ENCODE measurements at places on chromosomes 2 and 18.

DNA sequence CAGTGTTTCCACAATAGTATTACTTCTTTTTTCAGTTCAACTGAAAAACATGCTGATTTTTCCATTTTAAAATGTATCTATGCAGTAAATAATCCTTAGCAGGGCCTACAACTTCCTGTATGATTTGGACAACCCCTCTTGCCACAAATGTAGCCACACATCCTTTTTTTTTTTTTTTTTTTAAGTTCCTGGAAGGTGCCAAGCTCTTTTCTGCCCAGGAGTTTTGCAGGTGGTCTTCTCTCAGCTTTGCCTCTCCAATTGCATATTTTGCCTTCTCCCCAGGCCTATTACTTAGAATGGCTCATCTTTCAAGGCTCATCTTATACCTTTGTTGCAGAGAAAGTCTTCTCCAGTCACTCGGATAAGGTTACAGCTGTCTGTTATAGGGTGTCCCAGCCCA, 11.6 kb downstream of the KLHL14 start:
- no peak for DNase-seq

DNA sequence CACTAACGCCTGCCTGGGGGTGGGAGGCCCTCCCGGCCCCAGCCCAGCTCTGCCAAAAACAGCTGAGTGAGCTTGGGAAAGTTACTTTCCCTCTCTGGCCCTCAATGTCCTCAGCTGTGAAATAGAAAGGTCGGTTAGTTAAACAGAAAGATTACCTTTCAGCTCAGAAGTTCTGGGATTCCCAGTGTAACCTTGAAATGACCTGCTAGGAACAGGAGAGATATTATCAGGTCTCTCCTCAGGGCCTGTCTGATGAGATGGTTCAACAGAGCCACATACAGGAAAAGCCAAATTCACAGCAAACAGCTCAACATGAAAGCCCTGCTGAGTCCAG, 68.8 kb downstream of the LBH start:
- no peak for DNase-seq

- DNase-seq: no peak
Measured at GRCh38 chr2:238108423-238109183, 8.5 kb downstream of the ESPNL start.

GRCh38 chr2:181784556-181784955, 104.2 kb upstream of the NEUROD1 start:
- no peak for DNase-seq

DNA sequence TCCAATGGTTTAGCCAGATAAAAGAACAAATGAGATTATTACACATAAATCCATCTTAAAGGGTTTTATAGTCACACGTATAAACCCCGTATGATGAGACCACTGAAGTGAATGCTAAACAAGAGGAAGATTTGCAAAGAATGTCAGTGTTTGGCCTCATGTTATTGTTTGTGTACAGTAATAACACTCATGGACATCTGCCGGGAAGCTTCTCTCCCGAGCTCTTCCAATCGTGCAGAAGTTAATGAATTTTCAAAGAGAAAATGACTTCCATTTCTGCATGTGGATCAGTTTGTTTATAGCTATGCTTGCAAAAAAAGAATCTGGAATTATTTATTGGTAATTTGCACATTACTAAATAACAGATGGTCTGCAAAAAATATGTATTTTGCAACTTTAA, 88.5 kb upstream of the APCDD1 start:
- DNase-seq: no peak

GRCh38 chr2:186623084-186623483, 33.2 kb downstream of the ITGAV start:
- no peak for DNase-seq

GRCh38 chr2:10579441-10579840, 110.3 kb downstream of the NOL10 start:
- DNase-seq: no peak

- DNase-seq: no peak
Measured at GRCh38 chr2:19021721-19022120, 336.7 kb downstream of the OSR1 start.

DNA sequence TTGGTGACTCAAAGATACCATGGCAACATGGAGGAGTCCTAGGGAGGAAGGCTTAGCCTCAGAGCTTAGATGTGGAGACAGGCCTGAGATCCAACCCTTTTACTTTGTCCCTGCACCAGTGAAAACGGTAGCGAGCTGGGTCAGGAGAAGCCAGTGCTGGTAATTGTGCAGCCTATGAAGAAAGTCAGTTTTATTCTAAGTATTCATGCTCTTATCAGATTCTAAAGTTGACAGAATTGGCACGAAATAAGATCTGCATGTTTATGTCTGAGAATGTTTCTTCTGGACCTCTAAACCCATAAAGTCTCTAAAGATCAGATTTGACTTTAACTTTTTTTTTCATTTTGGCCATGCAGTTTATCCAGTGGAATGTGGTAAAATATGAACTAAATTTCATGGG, 93.8 kb downstream of the SCG2 start:
- no peak for DNase-seq

GRCh38 chr2:232966122-232966521, 46.9 kb downstream of the NGEF start:
- no peak for DNase-seq

GRCh38 chr2:142914507-142915313, 37.2 kb downstream of the KYNU start:
- no peak for DNase-seq

DNA sequence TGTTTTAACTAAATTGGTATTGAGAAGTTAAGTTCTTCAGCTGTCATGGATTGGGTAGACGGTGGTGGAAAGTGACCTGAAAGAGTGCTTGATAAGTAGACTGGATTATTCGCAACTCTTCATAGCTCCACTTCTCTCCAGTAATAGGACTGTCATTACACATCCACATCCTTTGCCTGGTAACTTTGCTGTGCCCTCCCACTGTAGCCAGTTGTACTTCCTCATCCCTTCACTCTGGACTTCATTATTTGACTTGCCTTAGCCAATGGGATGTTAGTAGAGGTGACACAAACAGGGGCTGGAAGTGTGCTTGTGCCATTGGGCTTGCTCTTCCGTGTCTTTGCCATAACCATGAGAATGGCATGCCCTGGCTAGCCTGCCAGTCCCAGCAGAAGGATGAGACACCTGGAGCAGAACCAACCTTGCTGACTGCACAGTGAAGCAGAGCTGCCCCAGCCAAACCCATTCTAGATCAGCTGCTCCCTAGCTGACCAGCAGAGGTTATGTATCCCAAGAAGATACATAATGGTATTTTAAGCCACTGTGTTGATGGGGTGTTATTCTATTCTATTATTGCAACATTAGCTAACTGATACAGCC, 16.9 kb downstream of the QPCT start:
- DNase-seq: no peak

DNA sequence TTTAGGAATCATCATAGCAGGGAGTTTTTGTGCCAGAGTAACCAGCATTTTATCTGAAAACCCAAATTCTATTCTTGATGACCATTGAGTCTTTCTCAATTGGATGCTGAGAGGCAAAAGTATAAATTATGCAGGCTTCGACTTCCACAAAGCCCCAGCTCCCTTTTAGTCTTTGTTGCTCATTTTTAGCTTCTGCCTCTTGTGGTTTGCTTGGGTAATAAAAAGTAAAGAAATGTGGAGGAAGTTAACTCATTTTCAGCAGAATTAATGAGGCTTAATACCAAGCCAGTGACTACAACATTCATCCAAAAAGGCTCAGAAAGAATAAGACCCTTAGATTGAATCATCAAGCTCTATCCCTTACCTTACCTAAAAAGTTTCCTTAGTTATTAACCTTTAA, 18.6 kb downstream of the ERMN start:
- DNase-seq: no peak

DNA sequence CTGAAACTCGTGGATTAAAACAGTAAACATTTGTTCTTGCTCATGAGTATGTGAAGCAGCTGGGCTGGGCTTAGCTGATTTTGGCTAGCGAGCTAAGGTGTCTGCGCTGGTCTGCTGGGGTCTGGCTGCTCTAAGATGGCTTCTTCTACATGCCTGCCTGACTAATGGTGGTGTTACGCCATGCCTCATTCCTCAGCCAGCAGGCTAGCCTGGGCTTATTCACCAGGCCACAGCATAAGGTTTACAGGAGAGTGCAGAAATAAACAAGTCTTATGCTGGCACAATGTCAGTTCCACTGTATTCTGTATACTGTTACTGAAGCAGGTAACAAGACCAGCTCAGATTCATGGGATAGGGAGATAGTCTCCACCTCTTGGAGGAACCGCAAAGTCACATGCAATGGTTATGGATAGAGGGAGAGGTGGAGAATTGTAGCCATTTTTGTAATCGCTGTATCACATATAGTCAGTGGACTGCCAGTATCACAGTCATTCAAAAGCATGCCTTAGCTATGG, 80.0 kb downstream of the RHBDD1 start:
- DNase-seq: no peak

DNA sequence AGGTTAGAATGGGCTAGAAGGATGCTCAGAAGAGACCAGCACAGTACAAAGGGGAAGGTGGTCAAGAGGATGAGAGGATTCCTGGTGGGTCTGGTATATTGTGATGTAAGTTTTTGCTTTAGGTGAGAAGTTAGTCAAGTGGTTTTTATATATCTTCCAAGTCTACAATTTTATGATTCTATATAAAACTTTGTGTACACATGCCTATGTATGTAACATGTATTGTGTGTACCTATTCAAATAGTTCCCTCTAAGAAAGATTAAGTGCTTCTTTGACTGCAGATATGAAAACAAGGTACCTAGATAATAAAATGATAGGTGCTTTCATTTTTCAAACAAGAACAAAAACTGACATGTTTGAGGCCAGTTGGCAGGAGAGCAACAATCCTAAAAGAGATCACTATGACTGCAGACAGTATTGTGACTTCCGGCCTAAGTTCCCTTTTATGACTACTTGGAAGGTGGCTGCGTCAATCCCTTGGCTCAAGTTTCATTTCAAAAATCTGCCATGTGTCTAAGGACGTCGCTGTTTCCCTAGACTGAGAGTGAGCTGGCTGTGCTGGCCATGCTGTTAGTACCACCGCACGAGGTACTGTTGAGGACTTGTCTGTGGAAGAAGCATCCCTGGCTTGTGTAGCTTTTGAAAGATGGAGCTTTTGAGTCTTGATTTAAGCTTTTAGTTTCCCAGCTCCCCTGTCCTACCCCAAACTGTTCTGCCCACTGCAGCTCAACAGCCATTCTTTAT, 123.1 kb downstream of the PRPF40A start:
- DNase-seq: no peak

DNA sequence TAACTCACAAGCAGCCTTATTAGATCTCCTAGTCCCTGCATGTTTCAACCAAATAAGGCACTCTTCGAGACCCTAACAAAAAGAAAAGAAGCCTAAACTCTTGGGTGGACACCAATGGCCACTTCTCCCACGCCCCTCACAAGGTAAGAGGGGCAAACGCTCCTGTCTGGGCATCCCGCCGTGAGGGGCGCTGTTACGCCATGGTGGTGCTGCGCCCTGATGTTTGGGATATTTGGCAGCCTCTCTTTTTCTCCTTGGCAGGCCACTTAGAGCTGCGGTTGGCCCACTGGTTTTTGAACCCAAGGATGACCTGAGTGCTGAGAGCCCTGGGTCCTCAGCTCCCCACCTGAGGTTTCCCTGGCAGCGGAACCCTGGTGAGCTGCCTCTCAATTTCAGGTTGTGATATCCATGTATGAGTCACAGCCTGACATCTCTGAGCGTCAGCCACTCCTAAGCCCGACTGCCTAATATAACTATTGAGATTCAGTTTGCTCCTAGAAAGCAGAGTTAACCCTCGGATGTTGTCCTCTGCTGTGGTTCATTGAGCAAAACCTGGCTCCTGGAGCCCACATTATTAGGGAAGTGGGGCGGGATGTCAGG, 103.3 kb downstream of the COL6A3 start:
- DNase-seq: no peak

DNA sequence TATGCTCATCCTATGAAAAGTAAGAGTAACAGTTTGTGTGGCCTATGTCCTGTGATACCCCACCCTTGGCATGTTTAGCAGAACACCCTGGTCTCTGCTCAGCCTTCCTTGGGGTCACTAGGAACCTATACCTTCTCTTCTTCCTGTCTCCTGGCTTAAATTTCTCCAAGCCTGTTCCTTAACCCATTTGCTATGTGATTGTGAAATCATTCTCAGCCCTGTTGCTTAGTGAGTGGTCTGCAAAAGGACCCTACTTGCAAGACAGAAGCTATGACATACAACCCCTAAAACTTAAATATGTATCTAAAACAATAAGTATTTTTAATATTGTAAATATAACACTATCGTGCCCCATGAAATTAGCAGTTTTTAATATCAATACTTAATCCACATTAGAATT, 524.7 kb downstream of the PARD3B start:
- DNase-seq: no peak

DNA sequence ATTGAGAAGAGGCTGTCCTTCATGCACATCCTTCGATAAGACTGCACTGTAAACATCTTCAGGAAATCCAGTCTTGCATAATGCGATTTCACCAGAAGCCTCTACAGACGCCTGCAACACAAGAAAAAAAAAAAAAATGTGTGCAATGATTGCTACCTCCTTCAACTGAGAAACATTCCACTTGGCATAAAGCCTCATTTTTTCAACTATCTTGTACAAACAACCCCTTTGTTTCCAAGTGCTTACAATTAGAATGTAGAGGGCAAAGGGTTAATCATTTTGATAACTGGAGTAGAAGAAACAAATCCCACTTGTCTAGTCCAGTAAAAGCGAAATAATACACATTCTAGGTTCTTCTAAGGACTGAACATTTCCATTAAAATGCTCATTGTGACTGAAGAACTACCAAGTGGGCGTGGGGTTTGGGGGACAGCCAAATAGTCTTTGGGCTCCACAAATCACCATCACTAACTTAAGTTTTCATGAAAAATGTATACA, 29.2 kb downstream of the CDH2 start:
- DNase-seq: no peak

DNA sequence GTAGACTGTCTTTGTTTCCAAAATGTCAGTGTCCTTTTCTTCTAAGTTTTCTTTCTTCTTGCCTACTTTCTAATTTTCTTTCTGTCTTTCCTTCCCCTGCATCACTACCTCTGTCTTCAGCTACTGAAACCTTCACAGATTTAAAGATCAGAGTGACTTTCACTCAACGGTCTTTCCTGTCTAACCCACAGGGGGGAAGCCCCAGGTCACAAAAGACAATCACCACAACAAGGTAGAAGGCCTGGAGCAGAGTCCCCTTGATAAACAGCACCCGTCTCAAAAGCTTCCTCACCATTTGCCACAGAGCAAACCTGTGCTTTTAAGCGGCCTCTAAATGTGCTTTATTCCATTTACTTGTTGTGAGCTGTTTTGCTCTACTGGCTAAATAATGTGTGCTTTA, 665.4 kb downstream of the BCL11A start:
- no peak for DNase-seq

All from activated gamma-delta T cell (primary cell).